ENCODE measurements at places on chromosomes 11 and 22. TPM values are rescaled to one million over a fixed set of nuclear protein-coding genes. Genes with fewer than 3 reads are reported as not detected.

FAM180B gene
- not detected for total RNA-seq

SMC1B gene
- total RNA-seq, result 0.10 TPM

CREB3L1 gene
- 0.10 TPM for total RNA-seq

SLC1A2 gene
- total RNA-seq, result 2.0 TPM

NF2 gene
- total RNA-seq, result 21.7 TPM

GDPD4 gene
- total RNA-seq, result not detected

BIK gene
- 2.1 TPM for total RNA-seq

BARX2 gene
- not detected for total RNA-seq

ARHGAP8 gene
- total RNA-seq, result 5.4 TPM

CCDC15 gene
- total RNA-seq, result 1.4 TPM

CRYAB gene
- total RNA-seq, result not detected

C11orf87 gene
- not detected for total RNA-seq

OR5B21 gene
- not detected for total RNA-seq

SLC22A8 gene
- total RNA-seq, result not detected

EMID1 gene
- 0.21 TPM for total RNA-seq

SEPTIN5 gene
- total RNA-seq, result 20.9 TPM
